Activated CD4-positive, alpha-beta T cell treated with anti-CD3 and anti-CD28 coated beads, Interleukin-2, amount 10 ng/mL, durations not matched to agents 24 days and 14 days (primary cell): ENCODE measurements at places on chromosomes 6 and 20. TPM values are rescaled to one million over a fixed set of nuclear protein-coding genes. Genes with fewer than 3 reads are reported as not detected.

The RAB44 gene
- 0.07 TPM in 1 of 2 replicates, not detected in the other for total RNA-seq

The PLA2G7 gene
- not detected in 2 replicates for total RNA-seq

DNA sequence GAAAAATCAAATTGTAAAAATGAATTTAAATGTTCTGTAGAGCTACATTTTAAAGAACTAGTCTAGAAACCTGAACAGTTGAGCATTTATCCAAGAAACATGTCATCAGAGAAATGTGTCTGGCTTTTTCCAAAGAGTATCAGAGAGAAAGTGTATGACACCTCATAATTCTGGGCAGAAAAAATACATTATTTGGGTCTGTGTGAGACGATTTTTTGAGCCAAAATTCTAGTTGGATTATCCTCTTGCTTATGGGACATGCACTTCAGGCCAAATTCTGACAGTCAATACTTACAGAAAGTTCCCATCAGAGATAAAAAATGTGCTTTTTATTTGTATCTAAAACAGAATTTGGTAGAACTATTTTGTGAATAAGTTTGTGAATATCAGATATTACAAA lies 1242.7 kb downstream of the EPHA7 start:
- no peak for DNase-seq

DNA sequence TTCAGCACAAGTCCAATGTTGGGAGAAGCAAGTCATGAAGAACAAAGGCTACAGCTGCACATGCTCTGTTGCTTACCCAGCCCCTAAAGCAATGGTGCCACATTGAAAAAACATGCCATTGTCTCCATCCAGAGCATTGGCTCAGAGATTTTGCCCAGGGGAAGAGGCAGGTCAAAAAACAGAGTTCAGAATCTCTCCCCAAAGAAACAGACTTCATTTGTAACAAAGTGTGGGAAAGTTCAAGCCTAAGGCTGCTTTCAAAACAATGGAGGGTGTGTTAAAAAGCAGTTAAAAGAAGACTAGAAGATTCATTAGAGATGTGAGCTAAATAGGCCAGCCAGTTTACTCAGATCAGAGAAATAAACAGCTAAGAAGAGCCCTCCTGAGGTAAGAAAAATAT lies 63.6 kb downstream of the DZANK1 start:
- DNase-seq, result no peak

- DNase-seq, result no peak
Observed at GRCh38 chr6:150055131-150055530, 13.8 kb downstream of the ULBP3 start.

DNA sequence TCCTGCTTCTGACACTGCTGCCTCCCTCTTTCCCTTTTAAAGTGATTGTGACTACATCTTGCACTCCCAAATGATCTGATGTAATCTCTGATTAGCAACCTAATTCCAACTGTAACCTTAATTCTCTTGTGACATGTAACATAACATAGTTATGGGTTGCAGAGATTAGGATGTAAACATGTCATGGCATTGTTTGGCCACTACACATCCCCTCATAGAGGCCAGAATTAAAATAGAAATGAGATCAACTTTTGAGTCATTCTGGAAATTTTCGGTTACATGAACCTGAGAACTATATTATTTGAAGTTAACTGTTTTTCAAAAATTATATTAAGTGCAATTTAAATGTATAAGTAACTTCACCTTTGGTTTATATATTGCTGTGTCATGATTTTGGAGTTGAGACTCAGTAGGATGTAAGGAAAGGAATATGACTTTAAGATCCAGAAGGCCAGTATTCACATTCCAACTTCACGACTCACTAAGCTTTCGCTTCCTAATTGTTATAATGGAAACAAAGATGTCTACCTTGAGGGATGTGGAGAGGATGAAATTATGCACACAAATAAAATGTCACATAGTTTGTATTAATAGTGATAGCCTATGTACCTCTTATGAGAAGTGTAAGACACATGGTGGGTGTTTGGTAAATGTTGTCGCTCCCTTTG lies 611.9 kb upstream of the MAP3K7 start:
- no peak for DNase-seq
